ENCODE measurements at places on chromosomes 16 and 17. TPM values are rescaled to one million over a fixed set of nuclear protein-coding genes. Genes with fewer than 3 reads are reported as not detected.

The ABCA8 gene
- total RNA-seq = 0.15 TPM

The EXOC7 gene
- total RNA-seq = 68.3 TPM

The SNX20 gene
- total RNA-seq = not detected

The RAPGEFL1 gene
- total RNA-seq = 2.8 TPM

The LLGL2 gene
- 29.1 TPM for total RNA-seq

The P2RX1 gene
- not detected for total RNA-seq

The PTGES3L gene
- 1.2 TPM for total RNA-seq

The LGALS9B gene
- total RNA-seq = not detected

The FBXW10B gene
- total RNA-seq = 4.1 TPM

The NTN1 gene
- total RNA-seq = 0.38 TPM

The NACA2 gene
- not detected for total RNA-seq

The SGF29 gene
- total RNA-seq = 22.7 TPM

The SSTR5 gene
- 0.37 TPM for total RNA-seq

The MKS1 gene
- 10.5 TPM for total RNA-seq

The TBX6 gene
- total RNA-seq = 0.33 TPM

The C16orf74 gene
- 9.4 TPM for total RNA-seq

The SLC47A1 gene
- total RNA-seq = 23.1 TPM

The TM4SF5 gene
- 1.0 TPM for total RNA-seq

The AGRP gene
- total RNA-seq = not detected

Measured in A549 treated with CORT108297 at 1 μM for 4 hours (cell line).